ENCODE measurements at places on chromosomes 4 and X.

- DNase-seq, result peak; percentile 87
Measured at GRCh38 chrX:115494161-115494560, 66.8 kb upstream of the PLS3 start.

DNA sequence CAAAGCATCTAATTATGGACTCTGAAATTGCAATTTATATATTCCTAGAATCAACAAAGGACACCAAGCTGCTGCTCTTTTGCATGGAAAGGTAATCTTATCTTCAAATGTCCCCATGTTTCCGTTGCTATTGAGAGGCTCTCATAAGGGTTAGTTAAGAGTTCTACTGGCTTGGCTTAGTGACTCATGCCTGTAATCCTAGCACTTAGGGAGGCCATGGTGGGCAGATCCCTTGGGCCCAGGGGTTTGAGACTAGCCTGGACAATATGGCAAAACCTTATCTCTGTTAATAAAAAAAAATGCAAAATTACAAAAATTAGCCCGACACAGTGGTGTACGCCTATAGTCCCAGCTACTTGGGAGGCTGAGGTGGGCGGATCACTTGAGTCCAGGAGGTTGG, 93.4 kb upstream of the RAPGEF2 start:
- no peak for DNase-seq

DNA sequence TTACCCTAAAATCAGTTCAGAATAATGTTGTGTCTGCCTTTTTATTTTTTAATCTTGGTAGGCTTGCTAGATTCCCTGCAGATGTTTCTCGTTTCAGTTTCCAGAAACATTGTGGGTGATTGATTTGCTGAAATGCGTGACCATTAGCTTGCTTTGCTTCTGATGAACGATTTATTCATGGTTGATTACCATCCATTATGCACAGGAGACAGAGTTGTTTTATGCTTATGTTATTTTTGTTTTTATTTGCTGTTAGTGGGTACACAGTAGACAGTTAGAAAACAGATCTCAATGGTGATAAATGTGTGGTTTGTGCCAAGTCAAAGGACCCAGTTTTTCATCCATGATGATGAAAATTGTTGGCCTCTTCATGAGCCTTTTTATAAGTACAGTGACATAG, 455.6 kb upstream of the BOD1L1 start:
- DNase-seq, result no peak

GRCh38 chrX:92247076-92247475, 467.9 kb downstream of the PCDH11X start:
- DNase-seq, result no peak

GRCh38 chr4:183147196-183147595, 48.1 kb downstream of the WWC2 start:
- no peak for DNase-seq

- peak; percentile 33 for DNase-seq
Measured at GRCh38 chrX:29297171-29297800, 710.0 kb downstream of the IL1RAPL1 start.

GRCh38 chr4:10034136-10034535, 12.8 kb upstream of the SLC2A9 start:
- no peak for DNase-seq

DNA sequence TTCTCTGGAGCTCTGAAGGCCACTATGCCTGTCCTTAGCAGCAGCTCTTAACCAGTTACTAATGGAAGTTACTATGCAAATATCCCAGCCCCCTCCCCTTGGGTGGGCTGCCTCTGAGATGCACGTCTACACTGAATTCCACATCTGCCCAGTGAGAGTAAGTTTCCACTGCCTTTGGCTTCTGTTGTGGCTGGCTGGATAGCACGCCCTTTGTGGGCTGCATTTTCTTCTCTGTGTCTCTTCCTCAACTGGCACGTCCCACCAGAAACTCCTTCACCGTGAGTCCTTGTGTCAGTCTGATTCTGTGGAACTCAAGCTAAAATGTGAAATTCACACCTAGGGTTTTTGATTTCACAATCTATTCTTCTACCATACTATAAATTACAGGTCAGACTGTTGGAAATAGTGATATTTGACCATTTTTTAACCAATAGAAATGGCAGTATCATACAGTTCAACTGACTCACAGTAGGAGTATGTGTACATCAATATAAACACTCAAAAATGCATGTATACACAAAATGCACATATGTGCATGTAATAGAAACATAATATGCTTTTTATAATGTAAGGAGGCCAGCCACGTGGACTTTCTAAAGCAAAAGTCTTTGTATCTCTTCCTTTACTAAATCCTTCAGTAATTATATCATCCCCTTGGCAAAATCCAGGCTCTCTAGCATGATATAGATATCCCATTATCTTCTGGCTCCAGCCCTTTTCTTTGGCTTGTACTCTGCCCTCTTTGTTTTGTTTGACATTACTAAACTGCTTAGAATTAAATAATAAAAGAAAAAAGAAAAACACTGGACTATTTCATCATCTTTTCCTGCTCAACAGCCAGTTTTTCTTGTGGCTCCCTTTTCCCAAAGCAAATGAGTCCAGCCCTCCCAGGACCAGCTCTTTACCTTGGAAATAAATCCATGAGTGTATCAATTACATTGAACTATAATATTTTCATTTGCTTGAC, 33.2 kb upstream of the LDB2 start:
- peak; percentile 52 for DNase-seq

GRCh38 chrX:67328476-67328875, 215.3 kb upstream of the AR start:
- no peak for DNase-seq

GRCh38 chr4:58163156-58163555, 1053.0 kb upstream of the IGFBP7 start:
- DNase-seq, result peak; percentile 96

DNA sequence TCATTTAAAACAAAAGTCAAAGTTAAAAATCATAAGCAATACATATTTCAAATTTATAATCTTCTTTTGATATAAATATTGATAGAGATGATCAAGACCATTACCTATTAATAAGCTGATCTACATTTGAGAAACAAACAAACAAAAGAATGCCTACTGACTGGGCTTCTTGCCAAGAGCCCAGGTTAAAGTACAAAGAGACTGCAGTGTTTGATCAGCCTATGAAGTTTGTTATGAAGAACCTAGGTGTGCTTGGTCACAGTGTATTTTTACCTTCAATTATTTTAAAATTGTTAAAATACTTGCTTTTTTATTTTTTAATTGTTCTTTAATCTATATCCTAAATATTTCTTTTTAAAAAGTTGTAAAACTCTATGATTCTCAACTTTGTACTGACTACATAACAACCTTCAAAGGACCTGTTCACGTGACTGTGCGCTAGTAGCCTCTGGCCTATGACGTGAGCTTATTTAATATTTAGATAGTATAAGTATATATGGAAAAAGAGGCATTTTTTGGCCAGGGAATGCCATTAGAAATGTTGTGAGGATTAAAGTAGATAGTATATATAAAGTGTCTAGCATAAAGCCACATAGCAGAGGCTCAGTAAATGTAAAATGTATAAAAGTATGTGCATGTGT, 11.4 kb upstream of the SLC39A8 start:
- no peak for DNase-seq

- peak; percentile 79 for DNase-seq
Measured at GRCh38 chrX:109352066-109352588, 129.8 kb downstream of the GUCY2F start.

GRCh38 chr4:132003593-132003992, 1145.5 kb upstream of the PCDH10 start:
- DNase-seq, result no peak

DNA sequence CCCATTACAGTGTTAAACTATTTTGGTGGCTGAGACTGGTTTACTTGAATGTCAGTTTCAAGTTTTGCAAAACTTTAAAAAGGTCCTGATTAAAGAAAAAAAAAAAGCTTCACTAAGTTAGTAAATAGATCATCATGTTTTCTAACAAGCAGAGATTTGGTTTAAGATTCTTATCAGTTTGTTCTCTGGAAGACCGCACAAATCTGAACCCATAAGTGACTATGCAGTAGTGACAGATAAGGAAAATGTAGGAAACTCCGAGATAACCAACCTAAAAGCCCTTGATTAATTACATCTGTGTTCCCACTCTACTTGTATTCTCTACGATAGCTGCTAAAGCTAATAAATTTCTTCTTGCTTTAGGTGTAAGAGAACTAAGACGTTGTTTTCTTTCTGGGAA, 1799.8 kb upstream of the ADGRL3 start:
- DNase-seq, result no peak

DNA sequence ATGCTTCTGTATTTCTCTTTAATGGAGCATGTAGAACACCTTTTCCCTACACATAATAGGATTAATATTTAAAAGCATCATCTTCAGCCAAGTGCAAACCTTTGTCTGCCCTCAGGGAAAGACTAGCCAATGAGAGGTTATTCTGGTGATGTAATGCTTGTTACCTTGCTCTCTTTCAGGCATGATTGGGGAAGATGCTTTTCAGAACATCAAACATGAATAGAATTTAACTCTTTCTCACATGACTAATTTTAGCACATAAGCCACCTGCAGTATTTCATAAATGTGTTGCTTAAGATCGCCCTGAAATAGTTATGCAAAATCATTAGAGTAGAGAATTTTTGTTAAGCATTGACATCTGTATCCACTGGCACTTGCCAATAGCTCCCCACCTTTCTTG, 10.7 kb upstream of the EPGN start:
- DNase-seq, result no peak

DNA sequence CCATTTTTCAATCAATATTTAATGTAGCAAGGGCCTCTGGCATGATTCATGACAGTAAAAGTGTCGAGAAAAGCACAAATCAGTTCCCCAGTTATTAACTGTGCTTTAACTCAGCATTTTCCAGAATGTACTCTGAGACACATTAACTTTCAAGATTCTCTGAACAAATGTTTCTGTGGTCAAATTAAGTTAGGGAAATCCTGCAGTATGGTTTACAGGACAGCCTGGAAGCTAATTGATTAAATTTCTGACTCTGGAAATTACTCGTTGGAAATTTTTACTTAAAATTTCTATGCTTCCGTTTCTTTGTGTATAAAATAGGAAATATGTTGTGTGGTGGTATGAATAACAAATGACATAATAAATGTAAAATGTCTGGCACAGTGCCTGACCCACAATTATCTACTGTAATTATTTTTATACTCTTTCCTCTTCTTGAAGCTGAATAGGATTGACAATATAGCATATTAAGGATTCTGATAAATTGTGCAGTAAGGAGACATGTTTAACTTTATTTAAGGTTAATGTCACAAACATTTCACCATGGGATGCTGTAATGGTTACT, 33.7 kb downstream of the STK32B start:
- peak; percentile 22 for DNase-seq

- DNase-seq, result no peak
Measured at GRCh38 chr4:147286846-147287587, 193.9 kb upstream of the EDNRA start.

GRCh38 chrX:49041744-49042580, 1.2 kb downstream of the TFE3 start:
- peak; percentile 71 for DNase-seq

- DNase-seq, result no peak
Measured at GRCh38 chr4:118740869-118741268, 55.7 kb downstream of the METTL14 start.

DNA sequence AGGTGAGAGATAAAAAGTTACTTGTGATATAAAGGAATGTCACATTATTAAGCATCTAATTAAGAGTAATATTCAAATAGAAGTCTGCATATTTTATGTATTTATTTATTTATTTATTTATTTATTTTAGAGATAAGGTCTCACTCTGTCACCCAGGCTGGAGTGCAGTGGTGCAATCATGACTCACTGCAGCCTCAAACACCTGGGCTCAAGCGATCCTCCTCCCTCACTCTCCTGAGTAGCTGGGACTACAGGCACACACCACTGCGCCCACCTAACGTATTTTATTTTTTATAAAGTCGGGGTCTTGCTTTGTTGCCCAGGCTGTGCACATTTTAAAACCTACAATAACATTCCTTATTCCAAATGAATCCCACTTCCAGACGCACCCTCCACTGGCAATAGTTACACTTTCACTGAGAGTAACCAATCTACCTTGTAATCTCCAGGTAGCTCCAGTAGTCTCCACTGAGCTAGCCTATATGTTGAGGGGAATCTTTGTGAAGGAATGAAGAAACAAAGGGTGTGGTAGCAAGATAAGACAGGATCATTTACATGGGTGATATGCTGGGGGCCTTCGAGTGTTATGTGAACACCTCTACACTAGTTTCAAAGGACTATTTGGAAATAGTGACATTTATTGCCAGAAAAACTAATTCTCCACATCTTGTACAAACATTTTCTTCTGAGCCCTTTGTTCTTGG, 11.9 kb downstream of the SH3D19 start:
- DNase-seq, result no peak

DNA sequence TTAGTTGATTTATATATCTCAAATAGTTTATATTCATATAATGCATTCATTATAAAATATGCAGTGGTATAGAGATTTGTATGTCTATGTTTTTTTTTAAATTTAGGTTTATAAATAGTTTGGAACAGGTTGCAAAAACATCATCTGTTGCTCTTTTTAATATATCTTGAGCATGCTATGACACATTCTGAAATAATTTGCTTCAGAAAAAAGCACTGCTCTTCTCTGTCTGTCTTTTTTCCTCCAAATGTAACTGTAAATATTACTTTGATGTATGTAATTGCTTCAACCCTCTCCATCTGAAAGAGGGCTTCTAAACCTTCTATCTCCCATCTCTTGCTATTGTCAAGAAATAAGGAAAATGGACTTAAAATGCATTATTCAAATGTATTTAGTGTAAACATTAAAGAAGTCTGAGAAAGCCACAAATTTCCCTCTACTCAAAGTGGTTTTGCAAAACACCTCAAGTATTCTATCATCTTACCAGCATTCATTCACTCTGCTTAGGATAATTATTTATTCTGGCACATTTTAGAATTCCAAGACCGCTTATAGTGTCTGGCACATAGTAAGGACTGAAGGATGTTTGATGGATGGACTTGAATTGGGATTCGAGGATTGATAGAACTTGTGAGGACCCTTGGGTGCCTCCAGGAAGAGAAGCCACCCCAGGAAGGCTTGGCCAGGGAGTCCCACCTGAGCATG, 87.8 kb downstream of the CLNK start:
- no peak for DNase-seq

- no peak for DNase-seq
Measured at GRCh38 chrX:149497054-149497453, 8.1 kb downstream of the IDS start.

GRCh38 chr4:35966566-35966965, 277.7 kb downstream of the ARAP2 start:
- DNase-seq, result no peak

GRCh38 chr4:81179326-81179725, 35.7 kb downstream of the PRKG2 start:
- DNase-seq, result peak; percentile 79

GRCh38 chr4:17544831-17545234, 29.9 kb downstream of the CLRN2 start:
- peak; percentile 27 for DNase-seq

- DNase-seq, result no peak
Measured at GRCh38 chrX:97315939-97316338, 432.2 kb downstream of the RPA4 start.

GRCh38 chr4:176478076-176478475, 158.3 kb downstream of the SPCS3 start:
- peak; percentile 7 for DNase-seq

- DNase-seq, result no peak
Measured at GRCh38 chr4:17667653-17668201, 53.3 kb downstream of the MED28 start.

GRCh38 chr4:61275241-61275640, 75.1 kb downstream of the ADGRL3 start:
- DNase-seq, result no peak

- no peak for DNase-seq
Measured at GRCh38 chrX:150143721-150144440, 205.6 kb upstream of the EOLA2 start.

Data from muscle of leg (tissue), 16 donors.